Right renal pelvis (tissue), 4 donors: ENCODE measurements at places on chromosomes 3 and 15.

DNA sequence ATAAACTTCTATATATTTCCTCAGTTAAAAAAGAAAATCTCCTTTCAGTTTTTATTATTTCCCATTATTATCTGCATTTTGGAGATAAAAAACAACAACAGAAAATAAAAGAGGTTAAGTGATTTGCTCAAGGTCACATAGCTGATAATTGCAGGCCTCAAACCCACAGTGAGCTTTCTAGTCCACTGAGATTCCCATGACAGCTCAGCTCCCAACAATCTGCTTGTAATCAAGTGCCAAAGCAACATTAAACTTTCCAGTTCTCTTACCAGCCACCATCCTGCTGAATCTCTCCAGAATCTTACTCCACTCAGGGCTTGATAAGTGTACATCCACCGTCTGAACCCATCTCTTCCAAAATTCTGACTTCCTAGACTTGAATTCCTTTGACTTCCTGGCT lies 318.2 kb upstream of the SEMA6D start:
- no peak for DNase-seq

DNA sequence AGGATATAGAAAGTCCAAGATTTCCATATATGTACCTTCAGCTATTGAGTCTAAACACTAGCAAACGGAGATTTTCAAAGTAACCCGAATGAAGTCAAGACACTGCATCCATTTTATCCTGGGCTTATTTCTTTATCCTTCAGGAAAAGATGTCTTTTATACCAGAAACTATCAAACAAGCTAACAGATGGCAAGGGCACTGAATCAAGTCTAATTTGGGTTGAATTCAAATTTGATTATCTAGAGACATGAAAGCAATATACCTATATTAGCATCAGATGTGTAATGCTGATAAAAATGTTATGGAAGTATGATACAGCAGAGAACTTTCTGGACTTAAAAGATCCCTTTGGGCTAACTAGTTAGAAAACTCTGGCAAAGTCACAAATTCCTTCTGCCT lies 138.3 kb upstream of the TSPAN3 start:
- no peak for DNase-seq

GRCh38 chr3:85342915-85343314 lies 384.1 kb downstream of the CADM2 start:
- DNase-seq: no peak

- DNase-seq: no peak
Observed at GRCh38 chr3:164064298-164064697, 1014.0 kb downstream of the SI start.

DNA sequence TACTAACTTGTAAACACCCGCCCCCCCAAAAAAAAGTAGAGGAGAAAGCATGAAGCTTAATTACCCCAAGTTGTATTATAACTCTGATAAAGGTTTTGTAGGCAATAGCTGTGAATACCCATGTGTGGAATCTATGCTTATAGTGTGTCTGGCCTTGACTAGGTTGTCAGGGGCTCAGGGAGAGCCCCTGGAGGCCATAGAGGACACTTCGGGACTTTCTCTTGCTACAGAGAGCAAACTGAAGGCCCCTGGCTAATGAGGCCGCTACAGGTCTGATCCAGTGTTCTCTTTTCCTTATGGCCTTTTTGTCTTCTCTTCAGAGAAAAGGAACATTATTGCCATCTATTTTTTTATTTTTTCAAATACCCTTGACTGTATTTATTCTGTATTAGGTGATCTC lies 19.1 kb upstream of the SCAANT1 start:
- no peak for DNase-seq

DNA sequence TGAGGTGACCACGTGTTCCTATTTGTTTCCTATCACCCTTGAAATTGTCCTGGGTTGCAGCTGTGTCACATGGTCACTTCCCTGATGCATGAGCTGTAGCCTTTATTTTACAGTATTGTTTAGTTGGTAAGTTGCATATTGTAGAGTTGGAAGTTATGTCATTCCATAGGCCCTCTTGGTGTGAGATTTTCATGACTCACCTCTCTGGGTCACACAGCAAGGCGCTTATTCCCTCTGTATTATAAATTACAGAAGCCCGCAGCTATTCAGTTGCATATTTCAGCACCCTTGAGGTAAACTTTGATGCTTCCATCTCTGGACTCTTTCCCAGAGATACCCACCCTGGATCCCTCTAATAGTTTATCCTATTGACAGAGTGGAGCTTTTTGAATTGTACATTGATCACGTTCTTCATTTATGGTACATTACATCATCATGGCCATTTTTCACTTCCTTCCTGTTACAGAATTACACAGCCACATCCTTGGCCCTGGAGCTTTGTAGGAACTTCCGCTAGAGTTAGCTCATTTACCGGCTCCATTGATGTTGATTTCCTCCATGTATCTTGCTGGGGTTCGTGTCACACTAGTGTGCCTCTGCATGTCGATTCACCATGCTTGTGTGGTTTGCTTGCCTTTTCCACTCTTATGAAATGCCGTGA lies 543.1 kb upstream of the RGMA start:
- DNase-seq: no peak

GRCh38 chr3:145124900-145125678 lies 1035.9 kb downstream of the PLOD2 start:
- DNase-seq: no peak

GRCh38 chr15:101187820-101188636 lies 63.8 kb downstream of the CHSY1 start:
- DNase-seq: no peak

DNA sequence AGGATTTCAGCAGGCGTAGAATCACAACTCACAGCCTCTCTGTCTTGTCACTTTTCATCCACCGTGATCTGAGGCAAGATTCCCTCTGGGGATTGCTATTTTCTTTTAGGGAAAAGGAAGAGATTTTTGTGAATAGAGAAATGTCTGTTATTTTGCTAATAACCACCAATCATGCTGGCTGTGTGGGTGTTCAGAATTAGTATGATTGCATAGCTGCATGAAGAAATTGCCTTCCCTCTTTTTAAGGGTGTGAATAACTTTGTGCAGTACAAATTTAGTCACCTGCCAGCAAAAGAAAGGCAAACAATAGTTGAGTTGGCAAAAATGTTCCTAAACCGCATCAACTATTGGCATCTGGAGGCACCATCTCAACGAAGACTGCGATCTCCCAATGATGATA lies 60.8 kb downstream of the KAT2B start:
- no peak for DNase-seq

DNA sequence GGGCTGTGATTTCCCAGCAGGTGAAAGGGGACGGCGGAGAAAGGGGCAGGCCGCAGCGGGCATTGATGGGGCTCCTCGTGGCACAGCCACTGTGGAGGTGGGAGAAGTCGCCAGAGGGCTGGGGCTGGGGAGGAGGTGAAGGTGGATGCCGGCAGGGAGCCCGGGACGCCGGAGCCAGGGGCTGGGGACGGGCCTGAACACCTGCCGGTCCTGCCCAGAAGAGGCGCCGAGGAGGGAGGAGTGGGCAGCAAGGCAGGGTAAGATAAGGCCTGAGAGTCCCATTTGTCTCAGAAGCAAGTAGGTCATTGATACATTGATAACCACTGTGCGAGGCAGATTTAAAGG lies 571 bp upstream of the RARRES1 start:
- no peak for DNase-seq

DNA sequence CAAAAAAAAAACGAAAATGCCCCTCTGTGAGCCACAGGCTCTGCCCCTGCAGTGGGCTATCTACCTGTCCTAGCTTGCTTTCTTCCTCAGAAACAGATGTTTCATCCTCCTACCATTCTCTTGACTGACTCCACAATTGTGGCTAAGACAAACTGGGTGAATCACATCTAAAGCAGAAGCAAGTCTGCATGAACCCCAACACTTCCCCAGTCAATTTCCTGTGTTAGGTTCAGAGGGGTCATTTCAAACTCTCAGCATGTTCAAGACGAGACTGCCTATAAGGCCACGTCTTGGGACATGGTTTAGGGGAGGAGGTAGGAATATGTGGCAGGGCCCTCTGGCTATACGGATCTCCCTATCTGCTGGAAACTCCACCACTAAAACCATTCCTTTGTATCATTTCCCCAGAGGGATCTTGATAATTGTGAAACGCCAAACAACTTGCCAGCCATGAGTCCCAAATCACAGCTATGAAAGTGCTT lies 28.6 kb upstream of the ANKDD1A start:
- no peak for DNase-seq

DNA sequence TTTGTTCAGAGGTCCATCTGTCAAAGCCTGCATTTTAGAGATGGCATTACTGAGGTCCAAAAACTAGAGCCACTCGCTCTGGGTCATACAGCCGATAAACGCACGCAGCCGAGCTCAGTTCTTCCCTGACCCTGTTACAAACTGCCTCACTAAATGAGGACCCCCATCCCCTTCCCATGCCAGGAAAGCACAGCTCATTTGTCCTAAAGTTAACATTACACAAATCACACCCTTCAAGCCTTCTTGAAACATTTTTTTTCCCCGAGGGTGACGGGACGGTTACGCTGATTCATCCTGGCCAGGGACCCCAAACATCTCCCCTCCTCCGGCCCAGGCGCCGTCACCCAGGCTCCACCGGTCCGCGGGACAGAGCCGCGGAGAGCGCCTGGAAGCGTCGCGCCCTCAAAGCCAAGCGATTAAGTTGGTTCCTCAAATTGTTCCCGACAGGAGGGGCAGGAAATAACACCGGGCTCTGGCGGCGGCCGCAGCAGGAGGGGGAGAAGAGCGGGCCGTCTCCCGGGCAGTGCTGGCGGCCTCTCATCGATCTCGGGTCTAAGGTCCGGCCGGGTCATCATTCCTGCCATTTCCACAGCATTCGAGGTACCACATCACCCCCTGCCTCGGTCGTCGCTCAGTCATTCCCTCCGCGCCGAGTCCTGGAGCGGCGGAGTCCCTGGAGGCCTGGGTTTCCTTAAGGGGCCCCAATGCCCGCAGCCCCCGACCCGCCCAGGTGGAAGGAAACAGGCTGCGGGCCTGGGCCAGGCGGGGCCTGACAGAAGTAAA lies 619 bp upstream of the CMTM8 start:
- peak; percentile 20 for DNase-seq

GRCh38 chr3:149247929-149248691 lies 26.5 kb upstream of the CP start:
- no peak for DNase-seq

- peak; percentile 70 for DNase-seq
Observed at GRCh38 chr3:54427941-54428871, 305.9 kb downstream of the CACNA2D3 start.
